ENCODE measurements at places on chromosomes 12 and 14.

DNA sequence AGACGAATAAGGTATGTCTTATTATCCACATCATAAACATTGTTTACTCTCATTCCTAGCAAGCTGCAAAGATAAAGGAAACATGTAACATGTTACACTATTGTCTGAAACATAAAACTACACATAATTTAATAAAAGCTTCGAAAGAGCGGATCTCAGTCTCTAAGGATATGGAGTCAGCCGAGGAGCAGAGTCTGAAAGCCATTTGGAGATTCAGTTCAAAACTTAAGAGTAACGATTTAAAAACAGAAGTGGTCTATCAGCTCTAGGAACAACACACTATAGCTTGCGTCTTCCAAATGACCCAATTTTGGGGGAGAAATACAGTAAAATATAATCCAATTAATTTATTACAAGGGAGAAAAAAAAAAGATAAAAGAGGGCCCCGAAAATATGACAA, 775 bp downstream of the NEMF start:
- peak; percentile 29 for DNase-seq

- no peak for DNase-seq
Observed at GRCh38 chr14:95664546-95664945, 21.7 kb upstream of the TCL1B start.

GRCh38 chr12:130433834-130434233, 96.1 kb downstream of the PIWIL1 start:
- no peak for DNase-seq

DNA sequence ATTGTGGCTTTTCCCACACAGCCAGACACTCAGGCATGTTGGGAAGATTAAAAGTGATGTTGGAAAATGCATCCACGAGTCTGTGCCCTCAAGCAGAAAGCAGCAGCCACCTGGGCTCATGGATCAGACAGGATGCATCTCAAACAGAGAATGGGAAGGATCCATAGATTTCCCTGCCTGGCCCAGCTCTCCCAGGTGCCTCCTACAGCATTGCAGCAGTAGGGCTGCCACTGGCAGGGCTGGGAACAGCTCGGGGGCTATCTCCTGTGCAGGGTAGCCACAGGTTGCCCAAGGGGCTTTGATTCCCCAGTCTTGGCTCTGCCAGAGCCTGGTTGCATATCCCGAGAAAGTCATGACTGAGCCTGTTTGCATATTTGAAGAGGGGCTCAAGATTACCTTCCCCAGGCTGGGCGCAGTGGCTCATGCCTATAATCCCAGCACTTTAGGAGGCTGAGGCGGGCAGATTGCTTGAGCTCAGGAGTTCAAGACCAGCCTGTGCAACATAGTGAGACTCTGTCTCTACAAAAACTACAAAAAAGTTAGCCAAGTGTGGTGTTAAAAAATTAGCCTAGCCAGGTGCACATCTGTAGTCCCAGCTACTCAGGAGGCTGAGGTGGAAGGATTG, 19.5 kb downstream of the C14orf132 start:
- no peak for DNase-seq

GRCh38 chr12:90226211-90226610, 517.6 kb upstream of the ATP2B1 start:
- no peak for DNase-seq

DNA sequence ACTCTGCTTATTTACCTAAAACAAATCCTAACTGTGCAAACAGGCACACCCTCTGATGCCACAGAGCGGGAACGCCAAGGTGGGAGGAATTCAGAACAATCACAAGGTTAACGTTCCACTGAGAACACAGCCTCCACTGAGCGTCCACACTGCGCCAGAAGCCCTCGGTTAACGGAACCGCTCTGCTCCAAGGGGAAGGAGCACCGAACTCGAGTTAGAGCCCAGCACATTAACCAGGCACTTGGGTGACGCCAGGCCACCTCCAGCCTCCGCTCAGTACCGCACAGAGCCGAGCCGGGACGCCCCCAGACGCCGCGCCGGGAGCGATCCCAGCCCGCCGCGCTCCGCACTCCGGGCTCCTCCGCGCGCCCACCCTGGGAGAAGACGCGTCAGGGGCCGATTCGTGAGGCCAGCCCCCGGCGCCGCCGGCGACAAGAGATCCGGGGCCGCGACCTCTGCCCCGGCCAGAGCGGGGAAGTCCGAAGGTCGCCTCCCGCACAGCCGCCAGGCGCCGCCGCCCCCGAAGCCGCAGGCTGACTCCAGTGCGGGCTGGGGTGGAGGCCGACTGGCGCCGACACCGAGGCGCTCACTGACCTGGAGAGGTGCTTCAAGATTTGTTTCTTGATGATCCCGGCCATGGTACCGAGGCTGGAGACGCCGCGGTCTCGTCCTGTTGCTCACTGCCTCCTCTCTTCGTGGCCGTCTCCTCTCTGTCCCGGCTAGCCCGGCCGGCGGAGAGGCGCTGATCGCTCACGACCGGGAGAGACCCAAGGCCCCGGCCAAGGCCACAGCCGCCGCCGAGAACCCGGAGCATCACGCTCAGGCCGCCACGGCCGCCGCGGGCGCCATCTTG, 450 bp downstream of the BLTP3B start:
- DNase-seq: no peak

DNA sequence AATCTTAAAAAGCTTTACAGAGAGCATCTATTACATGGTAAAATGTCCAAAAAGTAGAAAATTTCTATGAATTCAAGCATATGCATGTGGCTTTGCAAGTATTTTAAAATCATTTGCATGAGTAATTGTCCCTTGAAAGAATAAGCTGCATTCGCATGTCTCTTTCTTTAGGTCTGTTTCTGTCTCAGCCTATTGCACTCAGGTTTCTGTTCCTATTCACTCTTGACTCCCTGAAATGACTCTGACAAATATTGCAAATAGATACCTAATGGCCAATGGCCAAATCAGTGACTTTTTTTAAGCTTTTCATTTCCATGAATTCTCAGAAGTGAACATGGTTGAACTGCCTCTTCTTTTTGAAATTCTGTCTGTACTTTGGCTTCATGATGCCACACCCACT, 6.4 kb upstream of the TTC8 start:
- DNase-seq: no peak

- no peak for DNase-seq
Observed at GRCh38 chr14:36690311-36691040, 28.8 kb downstream of the PAX9 start.

DNA sequence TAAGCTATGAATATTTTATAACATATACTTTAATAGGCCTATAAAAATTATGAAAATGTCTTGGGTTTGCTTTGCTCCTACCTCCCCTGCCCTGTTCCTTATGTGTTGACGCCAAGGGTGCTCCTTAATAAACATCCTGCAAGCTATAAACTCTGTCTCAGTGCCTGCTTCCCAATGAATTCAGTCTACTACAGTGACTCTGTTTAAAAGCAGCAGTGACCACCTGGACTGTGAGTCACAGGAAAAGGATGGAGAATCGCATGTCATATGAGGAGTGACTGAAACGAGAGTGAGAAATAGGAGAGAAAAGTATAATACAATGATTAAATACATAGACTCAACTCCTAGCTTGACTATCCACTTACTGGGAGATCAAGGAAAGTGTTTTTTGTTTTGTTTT, 41.1 kb upstream of the CFAP54 start:
- no peak for DNase-seq

- DNase-seq: no peak
Observed at GRCh38 chr12:1103632-1104031, 112.6 kb downstream of the ERC1 start.

DNA sequence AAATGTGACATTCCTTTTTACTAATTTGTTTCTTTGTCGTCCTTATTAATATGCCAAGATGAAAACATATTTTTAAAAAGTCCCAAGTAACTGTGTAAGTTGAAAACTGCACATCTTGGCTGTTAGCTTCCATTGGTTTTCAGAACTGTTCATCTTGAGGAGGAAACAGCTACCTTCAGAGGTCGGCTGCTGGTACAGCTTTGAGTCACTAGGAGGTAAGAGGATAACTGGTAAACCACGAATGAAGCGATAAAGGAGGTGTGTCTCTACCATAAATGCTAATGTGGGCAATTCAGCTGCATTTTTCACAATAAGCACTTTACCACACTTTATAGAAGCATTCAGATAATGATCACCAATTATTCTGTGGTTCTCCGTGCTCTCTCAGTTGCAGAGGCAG, 137.5 kb upstream of the KRAS start:
- peak; percentile 57 for DNase-seq

- no peak for DNase-seq
Observed at GRCh38 chr12:29902043-29902442, 118.3 kb upstream of the TMTC1 start.

- peak; percentile 69 for DNase-seq
Observed at GRCh38 chr12:120453977-120454376, 7.7 kb downstream of the GATC start.

DNA sequence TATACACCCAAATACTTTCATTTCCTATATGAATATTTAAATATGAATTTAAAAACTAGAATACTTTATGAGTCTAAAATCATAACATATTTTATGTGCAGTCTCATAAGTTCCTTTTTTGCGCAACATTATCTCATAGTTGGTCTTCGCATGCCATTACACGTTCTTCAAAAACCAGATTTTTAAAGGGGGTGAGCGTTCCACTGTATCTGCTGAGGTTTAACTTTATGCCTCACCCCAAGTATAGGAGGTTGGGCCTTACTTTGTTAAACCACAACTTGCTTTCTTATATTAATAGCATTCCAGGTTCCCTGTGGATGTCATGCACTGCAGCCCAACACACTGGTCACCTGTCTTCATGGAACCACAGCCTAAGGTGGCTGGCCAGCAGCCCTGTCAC, 118.6 kb downstream of the APAF1 start:
- DNase-seq: no peak

DNA sequence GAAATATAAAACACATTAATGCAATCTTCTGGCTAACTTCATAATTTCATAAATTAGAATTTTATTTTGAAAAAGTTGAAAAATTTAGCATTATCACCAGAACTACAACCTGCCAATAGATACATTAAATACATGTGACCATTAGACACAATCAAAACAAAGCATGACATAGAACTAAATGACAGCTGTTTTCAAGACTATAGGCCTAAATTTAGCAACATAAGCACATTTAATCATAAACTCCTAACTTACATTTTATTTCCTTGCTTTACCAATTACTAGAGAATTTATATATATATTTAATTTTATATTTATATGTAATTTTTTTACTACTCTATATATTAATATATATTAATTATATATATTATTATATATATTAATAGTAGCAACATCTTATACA, 165.4 kb downstream of the CEP128 start:
- DNase-seq: no peak

GRCh38 chr14:25658988-25659387, 609.0 kb upstream of the STXBP6 start:
- no peak for DNase-seq

- no peak for DNase-seq
Observed at GRCh38 chr12:54026640-54027441, 1.4 kb upstream of the HOXC6 start.

DNA sequence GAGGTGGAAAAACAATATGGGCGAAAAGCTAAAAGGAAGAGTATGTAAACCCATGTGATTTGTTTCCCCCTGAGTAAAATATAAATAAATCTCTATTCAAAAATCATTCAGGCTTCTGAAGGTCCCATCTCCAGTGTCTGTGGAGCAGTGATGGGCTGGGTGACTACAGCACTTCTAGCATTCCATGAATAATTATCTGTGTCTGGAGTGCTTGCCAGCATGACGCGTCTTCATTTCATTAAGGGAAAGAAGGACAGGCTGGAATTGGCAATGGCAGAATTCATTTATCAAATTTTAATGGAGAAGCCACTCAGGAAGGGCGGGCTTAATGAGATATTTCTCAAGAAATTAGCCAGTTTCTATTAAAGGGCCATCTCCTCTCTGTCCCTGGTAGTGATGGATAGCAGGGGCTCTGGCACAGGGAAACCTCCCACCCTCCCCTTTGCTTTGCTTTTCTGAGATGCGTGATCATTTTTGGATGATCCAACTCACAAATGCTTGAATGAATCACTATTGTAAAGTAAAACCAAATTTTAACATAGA, 916.3 kb upstream of the SEL1L start:
- no peak for DNase-seq

DNA sequence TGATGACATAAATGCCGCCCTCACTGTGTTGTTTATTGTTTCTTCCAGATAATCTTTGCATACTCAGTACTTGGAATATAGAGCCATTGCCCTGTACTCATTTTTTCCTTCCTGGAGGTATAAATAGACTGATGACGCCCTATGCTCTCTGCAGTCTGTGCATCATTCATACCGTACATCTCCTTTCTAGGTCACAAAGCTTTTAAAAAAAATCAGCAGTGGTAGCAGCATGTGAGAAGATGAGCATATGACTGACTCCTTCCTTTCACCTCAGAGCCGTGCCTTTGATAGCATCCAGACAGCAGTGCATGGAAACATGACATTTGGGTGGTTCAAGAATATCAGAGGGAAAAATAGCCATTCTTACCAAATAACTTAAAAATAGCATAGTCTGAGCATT, 77.3 kb downstream of the PDE3A start:
- DNase-seq: no peak

- no peak for DNase-seq
Observed at GRCh38 chr12:27580561-27581330, 56.7 kb downstream of the PPFIBP1 start.

DNA sequence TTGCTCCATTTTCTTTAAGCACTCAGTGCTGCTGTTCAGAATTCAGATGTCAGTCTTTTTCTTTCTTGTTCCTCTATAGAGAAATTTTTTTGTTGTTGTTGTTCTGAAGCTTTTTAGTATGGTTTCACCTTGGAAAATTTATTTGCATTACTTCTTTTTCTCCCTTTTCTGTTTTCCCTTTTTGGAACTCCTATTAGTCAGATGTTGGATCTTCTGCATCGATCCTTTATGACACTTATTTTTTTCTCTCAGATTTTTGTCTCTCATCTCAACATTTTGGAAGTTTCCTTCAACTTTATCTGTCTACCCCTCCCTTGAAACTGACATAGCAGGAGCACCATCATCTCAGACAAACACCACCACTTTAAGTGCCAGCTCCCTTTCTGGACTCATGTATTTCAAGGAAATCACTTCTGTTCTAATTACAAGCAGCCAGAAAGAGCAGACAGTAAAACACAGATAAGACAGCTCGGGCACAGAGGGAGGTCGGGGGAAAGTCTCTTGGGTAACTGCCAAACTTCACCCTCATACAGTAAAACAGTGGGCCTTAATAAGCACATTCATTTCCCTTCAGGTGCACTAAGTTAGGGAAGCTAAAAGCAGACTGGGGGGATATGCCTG, 222.7 kb upstream of the PLXNC1 start:
- peak; percentile 89 for DNase-seq

- DNase-seq: no peak
Observed at GRCh38 chr12:26668847-26669246, 164.1 kb downstream of the ITPR2 start.

GRCh38 chr12:49707812-49708147, 575 bp upstream of the FMNL3 start:
- DNase-seq: no peak

DNA sequence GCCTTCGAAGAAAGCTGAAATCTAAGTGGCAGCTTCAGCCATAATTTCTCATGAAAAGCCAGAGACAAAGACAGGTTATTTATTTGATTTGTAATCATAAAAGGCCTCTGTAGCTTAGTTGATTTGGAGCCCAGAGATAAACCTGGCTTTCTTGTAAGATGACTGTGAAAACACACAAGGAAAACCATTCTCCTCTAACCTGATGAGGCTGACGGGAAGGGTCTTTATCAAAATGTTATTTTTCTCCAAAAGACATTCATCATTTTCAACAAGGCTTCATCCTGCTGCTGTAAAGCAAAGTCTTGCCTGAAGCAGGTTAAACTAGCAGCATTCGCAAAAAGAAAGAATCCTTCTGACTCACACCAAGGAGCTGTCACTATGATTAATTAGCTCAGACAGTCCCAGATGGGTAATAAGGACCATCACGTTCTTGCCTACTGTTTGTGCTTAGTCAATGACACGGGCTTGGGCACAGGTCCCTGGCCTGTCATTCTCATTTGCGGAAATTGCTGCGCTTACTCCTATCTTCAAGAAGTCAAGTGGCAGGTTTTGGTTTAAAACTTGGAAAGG, 286.6 kb downstream of the C12orf75 start:
- no peak for DNase-seq
